ENCODE measurements at places on chromosomes 2 and 18.

DNA sequence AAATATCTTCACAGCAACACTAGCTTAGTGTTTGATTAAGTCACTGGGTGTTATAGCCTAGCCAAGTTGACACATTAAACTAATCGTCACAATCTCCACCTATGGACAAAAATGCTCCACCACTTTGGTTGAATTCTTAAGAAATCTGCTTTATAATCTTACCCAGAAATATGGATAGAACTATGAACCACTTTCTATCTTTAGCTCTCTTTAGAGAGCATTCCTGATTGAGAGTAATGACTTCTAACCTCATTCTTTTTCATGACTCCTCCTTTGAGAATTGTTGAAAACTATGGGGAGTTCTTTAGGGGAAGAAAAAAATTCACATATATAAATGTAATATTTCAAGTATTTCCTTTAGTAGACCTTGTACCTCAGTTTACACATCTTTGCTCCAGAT, 1282.2 kb upstream of the ZEB2 start:
- DNase-seq = no peak

GRCh38 chr2:11855064-11855760, 108.8 kb downstream of the LPIN1 start:
- no peak for DNase-seq

DNA sequence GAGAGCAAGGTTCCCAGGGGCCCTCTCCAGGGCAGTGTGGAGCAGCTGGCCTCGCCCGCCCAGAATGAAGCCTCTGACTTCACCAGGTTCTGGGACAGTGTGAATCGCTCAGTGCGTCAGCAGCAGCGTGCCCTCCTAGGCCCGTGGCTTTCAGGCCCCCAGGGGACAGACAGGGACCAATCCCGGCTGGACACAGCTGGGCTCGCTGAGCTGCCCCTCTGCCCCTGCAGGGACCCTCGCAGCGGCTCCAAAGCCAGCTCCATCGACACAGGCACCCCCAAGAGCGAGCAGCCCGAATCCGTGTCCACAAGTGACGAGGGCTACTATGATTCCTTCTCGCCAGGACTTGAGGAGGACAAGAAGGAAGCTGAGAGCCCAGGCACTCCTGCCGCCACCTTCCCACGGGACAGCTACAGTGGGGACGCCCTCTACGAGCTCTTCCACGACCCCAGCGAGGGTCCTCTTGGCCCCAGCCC, 7.6 kb downstream of the AMER3 start:
- no peak for DNase-seq

- DNase-seq = no peak
These were observed 199.3 kb downstream of the HDAC4 start for GRCh38 chr2:239201531-239201876.

DNA sequence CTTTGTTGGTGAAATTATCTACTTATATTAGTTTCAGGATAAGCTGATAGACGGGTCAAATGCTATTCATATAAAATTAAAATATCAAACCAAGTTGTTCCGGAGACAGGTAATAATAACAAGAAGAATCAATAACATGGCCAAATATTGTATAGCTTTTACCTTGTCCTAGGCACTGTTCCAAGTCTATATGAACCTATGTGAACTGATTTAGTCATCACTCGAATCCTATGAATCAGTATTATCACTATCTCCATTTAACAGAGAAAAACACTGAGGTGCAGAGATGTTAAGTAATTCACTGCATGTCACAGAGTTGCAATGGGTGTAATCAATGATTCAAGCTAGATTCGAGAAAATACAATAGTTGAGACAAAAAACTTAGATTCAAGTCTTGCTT, 40.0 kb upstream of the TRIB2 start:
- no peak for DNase-seq

DNA sequence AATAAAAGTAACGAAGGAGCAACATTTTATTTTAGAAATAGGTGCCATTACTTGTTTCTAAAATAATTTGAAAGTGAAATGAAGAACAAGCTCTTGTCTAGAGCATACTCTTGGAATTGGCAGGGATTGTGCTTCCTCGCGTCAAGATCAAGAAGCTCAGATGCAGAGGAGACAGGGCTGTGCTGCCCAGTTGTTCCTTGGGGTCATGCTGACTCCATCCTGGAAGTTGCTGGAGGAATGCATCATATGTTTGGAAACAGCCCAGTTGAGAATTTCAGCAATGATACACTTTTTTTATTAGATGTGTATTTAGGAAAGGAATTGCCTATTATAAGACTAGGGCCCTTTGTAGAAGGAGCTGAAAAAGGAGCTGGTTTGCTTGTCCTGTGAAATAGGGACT, 17.2 kb downstream of the LTBP1 start:
- no peak for DNase-seq

GRCh38 chr2:127146820-127147502, 40.0 kb upstream of the BIN1 start:
- DNase-seq = no peak

DNA sequence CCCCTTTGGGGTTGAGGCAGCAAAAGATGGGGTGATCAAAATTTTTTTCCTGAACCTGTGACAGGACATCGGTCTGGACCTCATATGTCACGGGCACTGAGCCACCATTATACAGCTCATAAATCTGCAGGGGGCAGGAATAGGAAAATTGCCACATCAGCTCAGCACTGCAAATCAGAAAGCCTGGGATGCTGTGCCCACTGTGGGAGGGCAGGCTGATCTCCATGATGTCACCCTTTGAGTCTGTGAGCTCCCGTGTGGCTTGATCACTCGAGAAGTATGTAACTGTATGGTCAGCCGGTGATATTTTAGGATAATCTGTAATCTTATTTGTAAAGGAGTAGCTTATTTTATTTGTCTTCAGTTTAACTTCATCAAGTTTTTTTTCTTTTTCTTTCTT, 17.7 kb upstream of the CRYBA2 start:
- DNase-seq = no peak

DNA sequence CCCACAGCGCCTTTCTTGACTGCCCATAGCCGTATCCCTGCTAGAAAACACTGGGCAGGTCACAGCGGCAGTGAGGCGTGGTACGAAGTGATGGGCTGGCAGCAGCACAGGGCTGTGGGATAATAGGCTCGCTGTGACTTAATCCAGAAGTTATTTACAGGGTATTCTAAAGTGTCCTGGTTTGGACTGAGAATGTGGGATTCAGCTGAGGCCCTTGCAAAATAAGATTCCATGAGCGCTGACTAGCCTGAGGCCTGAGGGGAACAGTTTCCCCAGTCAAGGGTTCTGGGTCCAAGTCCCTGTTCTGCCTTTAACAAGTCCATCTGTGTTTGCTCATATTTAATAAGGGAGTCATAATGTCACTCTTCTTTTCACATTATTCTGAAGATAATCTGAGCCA, 34.6 kb downstream of the SETBP1 start:
- peak; percentile 46 for DNase-seq

DNA sequence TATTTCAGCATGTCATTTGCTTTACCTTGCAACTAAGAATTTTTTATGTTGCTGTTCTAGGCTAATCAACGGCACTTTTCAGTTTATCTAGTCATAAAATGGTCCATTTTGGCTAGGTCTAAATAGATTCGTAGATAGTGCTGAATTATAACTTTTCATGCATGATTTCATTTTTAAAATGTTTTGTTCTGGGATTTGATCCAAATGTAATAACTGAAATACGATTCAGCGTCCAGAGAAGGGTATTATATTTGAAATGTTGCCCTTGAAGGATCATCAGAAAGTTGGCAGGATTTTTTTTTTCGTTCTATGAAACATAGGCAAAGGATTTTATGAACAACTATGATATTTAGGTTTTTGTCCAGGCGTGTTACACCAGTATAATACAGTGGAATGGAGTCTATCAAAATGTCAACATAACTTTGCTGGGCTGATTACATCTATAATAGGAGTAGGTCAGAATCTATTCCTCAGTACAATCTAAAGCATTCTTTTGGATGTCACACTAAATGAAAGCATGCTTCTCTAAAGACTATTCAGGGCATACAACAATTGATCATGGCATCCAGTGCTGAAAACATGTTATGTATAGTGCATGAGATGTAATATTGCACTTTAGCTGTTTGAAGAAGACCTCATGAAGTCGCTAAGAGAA, 24.8 kb downstream of the TTC27 start:
- peak; percentile 79 for DNase-seq

- no peak for DNase-seq
These were observed 7.3 kb downstream of the EMX1 start for GRCh38 chr2:72924353-72925240.

DNA sequence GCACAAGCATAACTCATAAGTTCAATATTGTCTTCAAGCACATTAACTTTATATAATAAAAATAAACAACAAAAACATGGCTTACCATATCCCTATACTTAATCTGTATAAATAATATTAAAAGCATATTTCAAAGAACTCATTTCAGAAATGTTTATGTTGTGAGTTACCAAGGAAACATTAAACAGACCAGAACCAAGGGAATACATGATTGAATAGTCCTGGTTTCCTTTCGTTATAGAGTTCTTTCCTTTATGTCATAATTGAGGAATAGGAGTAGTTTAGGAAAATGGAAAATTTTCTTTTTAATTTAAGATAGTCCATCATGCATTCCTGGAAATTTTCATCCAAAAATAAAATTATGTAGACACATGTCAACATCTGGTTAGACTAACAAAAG, 343.0 kb downstream of the ERBB4 start:
- no peak for DNase-seq

- no peak for DNase-seq
These were observed 11.4 kb upstream of the UXS1 start for GRCh38 chr2:106205488-106205887.

- no peak for DNase-seq
These were observed 1337.6 kb upstream of the SLC39A10 start for GRCh38 chr2:194319222-194319992.

- DNase-seq = no peak
These were observed 311.3 kb downstream of the ARHGAP15 start for GRCh38 chr2:143440411-143441012.

DNA sequence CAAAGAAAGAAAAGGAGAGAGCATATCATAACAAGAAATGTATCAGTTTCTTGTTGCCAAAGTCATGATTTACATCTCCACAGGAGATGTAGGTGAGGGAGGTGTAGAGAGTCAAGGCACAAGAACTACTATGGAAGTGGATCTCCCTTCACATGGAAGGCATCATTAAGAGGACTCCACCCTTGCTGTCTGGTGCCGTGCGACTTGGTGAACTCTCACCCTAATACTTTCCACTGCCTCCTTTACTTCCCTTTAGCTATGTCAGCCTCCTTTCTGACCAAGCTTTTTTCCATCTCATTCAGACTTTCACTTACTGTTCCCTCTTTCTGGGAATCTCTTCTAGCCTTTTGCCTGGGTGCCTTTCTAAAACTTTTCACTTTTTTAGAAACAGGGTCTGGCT, 490.0 kb downstream of the THSD7B start:
- no peak for DNase-seq

DNA sequence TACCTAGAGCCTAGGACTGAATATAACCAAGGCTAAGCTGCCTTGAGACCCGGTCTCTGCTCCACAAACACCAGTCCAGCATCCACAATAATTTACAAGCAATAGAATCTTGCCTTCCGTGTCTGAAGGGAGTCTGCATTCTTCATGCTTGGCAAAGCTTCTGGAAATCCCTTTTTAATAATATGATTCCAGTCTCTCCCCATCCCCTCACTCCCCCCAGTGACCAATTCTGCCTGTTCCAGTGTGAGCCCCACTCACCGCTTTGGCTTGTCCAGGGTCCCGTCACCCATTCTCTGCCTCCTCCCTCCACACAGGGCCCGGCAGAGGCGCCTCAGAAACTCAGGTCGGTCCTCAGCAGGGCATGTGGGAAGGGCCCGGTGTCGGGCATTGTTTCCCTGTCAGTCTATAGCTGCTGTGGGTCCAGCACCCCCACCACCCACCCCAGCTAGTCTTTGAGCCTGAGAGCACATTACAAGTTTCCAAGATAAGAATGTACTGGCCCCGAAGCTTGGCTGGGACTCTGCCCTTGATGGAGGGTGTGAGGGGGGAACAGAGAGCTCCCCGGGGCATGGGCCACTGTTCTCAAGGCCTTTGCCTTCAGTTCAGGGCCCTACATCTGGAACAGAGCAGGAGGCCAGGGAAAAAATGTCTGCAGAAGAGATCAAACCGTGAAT, 129.7 kb upstream of the MYCN start:
- no peak for DNase-seq

DNA sequence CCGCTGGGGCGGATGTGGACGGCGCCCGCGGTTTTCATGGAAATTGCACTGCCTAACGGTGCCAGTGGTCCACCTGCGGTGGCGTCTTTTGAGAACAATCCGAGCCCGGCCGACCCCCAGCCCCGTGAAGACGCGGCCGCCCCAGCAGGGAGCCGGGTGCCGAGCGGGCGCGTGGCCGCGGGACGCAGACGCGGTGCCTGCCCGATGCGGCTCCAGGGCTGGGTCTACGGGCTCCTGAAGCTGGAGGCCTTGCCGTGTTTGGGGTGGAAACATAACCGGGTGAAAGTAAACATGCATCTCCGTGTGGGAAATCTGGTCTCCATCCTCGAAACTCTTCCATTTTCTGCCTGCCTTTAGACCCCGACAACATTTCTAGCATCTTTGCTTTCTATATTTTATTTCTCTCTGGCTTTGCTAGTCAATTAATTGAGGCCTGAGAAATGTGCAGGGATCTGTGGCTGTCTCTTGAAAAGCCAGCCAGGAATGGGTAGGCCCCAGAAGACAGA, 572 bp downstream of the INPP4A start:
- DNase-seq = no peak

DNA sequence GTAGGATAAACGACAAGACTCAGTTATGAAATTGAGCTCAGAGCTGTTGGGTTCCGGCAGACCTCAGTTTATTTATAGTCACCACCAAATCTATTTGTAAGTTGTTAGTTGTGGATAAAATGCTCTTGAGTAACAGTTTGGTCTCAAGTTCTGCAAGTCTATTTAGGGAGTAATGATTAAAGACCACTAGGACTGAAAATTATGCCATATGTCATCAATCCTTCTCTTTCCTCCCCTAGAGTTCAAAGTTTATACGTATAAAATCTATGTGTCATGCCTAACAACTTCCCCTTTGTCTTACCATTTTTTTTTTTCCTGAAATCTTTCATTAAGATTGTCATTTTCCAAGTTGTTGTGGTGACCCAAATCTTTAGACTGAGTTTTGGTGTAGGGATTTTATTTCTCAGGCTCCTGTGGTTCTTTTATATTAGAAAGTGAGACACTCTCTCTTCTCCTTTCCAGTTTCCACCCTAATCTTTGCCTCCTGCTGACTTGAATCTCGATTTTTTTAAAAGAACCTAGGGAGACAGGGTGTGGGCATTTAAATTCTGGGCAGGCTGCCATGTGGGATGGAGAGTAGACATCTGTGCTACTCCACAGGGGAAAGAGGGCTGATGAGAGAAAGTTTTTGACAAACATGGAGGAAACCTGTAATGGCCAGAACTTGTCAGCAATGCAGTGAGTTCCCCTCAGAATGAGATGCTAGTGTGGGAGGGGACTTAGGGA, 51.0 kb downstream of the LAMA3 start:
- DNase-seq = peak; percentile 21

DNA sequence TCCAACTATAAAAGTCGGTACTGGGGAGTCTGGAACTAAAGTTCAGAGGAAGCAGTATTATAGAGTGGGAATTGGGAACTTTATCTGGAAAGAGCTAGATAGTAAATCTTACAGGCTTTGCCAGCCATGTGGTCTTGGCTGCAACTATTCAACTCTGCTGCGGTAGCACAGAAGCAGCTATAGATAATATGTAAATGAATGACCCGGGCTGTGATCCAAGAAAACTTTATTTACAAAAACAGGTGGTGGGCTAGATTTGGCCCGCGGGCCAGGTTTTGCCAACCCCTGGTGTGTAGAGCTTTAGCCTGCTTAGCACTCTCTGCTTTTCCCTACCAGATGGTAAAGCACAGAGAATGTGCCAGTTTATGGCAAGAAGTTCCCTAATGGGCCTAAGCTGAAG, 70.8 kb downstream of the TNP1 start:
- peak; percentile 96 for DNase-seq

All from NCI-H446 treated with DMSO at 0.1 percent for 48 hours (cell line).